ENCODE measurements at places on chromosomes 11 and 22.
A peak's percentile ranks its signal among the peaks of the same experiment; 100 is the strongest.

DNA sequence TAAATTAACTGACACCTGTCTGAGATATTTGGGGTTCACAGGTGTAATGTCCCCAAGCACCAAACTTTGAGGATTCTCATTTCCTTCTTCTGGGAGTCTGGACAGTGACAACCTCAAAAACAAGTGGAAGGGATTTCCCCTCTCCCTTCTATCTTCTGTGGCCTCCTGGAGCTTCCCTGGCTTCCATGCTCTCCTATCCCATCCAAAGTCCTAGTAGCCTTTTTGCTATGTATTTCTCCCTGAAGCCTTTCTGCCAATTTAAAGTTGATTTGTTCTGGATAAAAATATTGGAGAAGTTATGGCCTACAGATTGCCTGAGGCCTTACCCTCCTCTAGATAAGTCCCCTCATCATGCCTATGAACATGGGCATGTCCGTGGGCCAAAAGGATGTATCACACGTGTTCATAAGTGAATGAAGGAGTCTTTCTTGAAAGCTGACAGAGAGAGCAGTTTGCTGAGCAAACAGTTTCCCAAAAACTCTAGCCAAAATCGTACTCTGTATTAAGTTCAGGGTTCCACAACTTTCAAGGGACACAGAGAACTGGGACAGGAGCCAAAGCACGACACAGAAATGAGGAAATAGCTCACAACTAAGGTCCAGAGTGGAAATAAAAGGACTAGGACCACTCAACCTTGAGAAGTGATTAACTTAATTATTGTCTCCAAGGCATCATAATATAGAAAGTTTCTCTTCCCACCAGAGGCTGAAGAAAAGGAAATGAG lies 6.7 kb downstream of the HEPACAM start:
- no peak for DNase-seq

- DNase-seq: no peak
Observed at GRCh38 chr11:8090756-8091155, 9.7 kb downstream of the TUB start.

- no peak for DNase-seq
Observed at GRCh38 chr11:47000033-47000432, 63.5 kb downstream of the CSTPP1 start.

DNA sequence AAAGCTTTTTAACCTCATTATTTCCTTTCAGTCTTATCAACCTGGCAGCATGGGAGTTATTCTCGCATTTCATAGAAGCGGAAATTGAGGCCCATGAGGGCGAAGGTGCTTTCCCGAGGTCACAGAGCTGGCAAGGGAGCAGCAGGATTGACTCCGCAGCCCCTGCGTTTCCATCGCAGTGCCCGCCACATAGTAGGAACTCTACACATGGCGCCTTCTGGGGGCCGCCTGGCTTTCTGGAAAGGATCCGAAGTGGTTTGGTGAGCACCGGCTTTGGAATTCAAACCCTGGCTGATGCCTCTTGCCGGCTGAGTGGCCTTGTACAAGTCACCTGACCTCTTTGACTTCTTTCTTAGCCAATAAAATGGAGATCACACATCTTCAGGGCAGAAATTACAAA lies 93.4 kb downstream of the CEP164 start:
- DNase-seq: no peak

DNA sequence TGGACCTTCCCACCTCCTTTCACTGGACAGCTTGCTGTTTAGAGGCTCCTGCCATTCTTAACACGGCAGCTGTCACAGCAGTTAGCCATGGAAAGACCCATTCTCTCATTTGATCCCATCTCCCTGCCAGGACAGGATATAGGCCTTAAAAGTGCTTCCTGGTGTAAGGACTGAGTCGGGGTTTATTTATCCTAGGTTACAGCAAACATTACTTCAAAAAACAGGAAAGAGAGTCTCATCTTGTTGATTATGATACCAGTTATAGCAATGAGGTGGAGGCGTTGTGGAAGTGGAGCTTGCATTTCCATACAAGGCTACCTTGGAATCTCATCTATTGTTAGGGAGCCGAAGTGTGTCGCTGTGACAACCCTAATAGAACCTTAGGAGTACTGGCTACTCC lies 17.4 kb upstream of the ETS1 start:
- no peak for DNase-seq

GRCh38 chr11:75481223-75481921 lies 44.4 kb downstream of the GDPD5 start:
- DNase-seq: no peak

DNA sequence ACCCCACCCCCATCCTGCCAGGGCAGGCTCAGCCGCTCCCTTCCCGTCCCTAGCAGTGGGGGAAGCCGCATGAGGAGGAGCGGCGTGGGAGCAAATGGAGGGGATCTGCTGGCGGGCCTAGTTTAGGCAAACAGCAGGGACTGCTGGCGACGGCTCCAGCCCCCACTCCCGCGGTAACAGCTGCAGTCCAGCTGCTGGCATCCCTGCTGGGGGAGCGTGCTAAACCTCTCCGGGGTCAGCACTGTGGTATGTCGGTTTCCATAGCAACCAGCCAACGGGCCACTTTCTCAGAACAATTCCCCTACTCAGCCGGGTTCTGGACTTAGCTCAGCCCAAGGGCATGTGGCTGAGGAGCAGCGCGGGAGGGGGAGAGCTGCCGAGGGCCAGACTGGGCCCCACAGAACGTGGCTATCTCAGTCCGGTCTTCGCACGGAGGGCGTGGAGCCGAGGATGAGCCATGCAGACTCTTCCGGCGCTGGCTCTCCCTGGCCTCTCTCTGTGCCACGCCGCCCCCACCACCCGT lies 98.8 kb downstream of the PKNOX2 start:
- DNase-seq: peak; percentile 92
